HTR-8/SVneo (cell line): ENCODE measurements at places on chromosomes 2 and 18.

DNA sequence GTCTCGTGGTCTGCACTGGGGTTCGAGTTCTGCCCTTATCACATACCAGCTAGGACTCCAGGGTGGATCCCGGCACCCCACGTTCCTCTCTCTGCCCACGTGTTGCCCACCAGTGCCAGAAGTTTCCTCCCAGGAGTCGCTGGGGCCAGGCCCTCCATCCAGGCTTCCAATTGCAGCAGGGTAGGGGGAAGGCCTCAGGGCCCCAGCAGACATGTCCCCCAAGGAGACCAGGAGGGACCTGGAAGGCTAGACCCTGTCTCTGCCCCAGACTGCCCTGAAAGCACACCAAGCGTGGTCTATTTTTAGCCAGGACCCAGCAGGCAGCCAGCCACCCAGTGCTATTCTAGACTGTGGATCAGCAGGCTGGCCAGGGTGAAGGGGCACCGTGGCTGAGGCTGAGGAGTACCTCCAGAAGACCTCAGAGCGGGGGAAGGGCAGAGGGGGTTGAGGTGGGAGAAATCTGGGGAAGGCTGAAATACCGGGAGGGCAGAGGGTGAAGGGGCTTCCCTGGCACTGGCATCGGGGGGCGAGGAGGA, 18.8 kb upstream of the TNS1 start:
- DNase-seq = no peak

DNA sequence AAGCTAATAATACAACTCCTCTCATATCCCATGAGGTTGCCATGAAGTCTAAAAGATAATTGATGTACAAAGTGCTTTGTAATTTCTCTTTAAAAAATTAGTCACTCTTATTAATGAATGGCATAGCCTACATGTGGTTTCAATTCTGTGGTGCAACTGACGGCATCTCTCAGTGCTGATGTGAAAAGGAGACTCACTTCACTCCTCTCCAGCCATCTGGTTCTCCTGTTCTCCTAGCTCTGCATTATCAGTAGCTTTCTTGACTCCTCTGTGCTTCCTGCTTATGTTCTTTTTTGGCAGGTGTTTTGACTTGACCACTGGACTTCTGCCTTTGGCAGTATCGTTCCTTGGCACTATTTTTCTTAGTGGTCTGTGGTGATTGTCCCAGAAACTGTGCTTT, 134.9 kb upstream of the ZFP36L2 start:
- no peak for DNase-seq

- DNase-seq = no peak
Observed at GRCh38 chr2:222424729-222425671, 657 bp downstream of the SGPP2 start.

GRCh38 chr2:3867469-3867868, 164.1 kb downstream of the DCDC2C start:
- no peak for DNase-seq

GRCh38 chr2:40450796-40451430, 977 bp downstream of the SLC8A1 start:
- peak; percentile 67 for DNase-seq

DNA sequence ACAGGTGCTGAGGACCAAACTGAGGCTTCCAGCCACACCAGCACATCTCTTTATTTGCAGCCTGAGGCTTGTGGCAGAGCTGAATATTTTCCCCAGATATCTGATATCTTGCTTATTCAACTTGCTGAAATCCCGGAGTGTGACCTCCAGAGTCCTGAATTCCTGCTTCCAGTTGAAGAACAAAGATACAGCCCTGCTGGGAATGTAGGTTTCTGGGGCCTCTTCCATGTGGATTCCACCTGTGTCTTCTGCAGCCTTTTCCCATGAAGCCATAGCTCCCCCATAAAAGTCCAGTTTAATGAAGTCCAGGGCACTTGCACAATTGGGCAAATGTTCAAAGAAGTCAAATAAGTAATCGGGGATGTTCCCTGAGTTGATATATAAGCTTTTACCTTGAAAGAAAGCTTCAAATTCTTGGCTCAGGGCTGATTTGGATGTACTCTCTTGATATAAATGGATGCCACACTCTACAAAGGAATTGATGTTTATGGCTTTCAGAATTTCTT, 14.9 kb downstream of the NLRC4 start:
- DNase-seq = no peak

DNA sequence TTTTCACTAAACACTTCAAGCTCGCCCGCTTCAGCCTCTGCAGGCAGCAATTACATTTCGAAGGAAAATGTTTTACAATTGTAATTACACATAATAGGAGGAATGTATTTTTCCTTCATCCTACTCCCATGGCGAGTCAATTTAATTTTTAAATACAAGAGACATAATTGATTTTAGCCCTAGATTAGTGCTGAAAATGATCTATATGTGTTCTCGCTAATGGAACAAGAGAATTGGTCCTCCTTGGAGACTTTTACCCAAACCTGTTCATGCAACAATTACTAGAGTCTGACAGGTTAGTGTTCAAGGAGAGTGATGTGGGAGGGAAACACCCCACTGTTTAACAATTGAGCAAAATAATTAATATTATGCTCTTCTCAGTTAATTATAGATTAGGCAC, 509.4 kb upstream of the SETBP1 start:
- no peak for DNase-seq

GRCh38 chr2:169038338-169038757, 7.2 kb upstream of the ABCB11 start:
- DNase-seq = peak; percentile 35

DNA sequence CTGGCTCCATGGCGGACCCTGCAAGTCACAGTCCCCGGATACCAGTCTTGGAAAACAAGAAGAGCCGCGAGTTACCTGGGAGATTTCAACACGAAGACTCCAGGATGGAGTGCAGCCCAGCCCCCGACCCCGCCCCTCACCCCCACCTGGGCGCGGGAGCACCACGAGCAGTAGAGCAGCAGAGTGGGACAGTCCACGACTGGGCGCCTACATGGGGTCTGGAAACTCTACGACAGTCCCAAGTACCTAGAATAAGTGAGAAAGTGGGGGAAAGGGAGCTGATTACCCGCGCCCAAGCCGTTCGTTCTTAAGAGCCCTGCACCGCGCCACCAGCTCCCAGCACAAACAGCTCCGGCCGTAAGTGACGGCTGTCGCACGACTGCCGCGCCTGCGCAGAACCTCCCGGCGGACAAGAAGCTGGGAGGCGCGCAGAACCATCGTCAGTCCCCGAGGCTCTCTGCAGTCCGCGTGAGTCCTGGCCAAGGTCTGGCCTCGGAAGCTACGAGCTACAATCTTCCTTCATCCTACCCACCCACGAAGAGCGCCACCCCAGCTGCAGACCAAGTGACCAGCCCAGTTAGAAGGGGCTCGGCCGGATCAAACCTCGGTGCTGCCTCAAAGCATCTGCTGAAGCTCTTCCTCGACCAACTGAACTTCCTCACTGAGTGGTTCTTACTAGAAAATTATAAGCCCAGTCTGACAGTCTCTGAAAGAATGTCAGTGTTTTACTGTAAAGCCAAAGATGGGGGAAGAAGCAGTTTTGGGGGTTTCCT, at the start of gene DPY30:
Gene DPY30 (minus strand): TSS at position 359 of the 773 bp plus-strand sequence. CDS start 349 bp downstream, at position 10.
- DNase-seq = peak; percentile 95

DNA sequence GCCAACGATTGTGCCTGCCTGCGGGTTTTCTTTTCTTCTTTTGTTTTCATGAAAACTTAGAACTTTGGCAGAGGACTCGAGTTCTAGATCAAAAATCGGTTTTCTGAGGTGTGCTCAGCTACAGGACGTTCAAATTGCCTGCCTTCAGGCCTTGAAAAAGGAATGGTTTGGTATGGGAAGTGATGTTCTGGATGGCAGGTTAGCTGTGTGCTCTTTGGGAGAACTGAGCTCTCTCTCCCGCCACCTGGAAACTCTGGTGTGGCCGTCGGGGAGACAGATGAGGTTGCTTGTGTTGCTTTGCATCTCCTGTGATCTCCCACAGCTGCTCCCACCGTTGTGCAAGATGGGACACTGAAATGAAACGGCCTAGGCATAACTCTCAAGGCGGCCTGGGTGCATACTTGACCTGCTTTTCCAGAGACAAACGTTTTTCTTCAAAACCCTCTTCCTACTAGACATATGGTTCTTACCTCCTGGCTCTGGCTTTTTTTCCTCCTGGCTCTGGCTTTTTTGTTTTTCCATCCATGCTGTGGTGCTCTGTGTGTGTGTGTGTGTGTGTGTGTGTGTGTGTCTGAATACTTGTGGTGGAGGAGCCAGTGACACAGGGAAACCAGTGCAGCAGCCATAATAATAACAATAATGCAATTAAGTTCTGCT, 2.0 kb downstream of the FMNL2 start:
- DNase-seq = peak; percentile 8
